ENCODE measurements at places on chromosomes 3 and 15. TPM values are rescaled to one million over a fixed set of nuclear protein-coding genes. Genes with fewer than 3 reads are reported as not detected.

STOML1 gene
- 28.1 TPM for total RNA-seq

GOLGA6A gene
- not detected for total RNA-seq

ZNF80 gene
- total RNA-seq = 0.06 TPM

RBSN gene
- total RNA-seq = 18.7 TPM

ERICH6 gene
- 0.38 TPM for total RNA-seq

TPRG1 gene
- 0.19 TPM for total RNA-seq

GABRA5 gene
- total RNA-seq = not detected

IL5RA gene
- total RNA-seq = not detected

BHLHE40 gene
- 21.0 TPM for total RNA-seq

CHRM5 gene
- total RNA-seq = 0.06 TPM

PRR20G gene
- not detected for total RNA-seq

CHDH gene
- under 0.01 TPM for total RNA-seq

SI gene
- not detected for total RNA-seq

AGTR1 gene
- 5.1 TPM for total RNA-seq

NEK10 gene
- 5.7 TPM for total RNA-seq

SST gene
- not detected for total RNA-seq

PIGZ gene
- 2.4 TPM for total RNA-seq

GP5 gene
- total RNA-seq = 0.06 TPM

PLSCR5 gene
- total RNA-seq = not detected

SLC51B gene
- total RNA-seq = not detected

TEX55 gene
- total RNA-seq = not detected

ARHGEF26 gene
- total RNA-seq = 1.8 TPM

ACTR8 gene
- 38.5 TPM for total RNA-seq

LMCD1 gene
- total RNA-seq = 31.2 TPM

SNTN gene
- not detected for total RNA-seq

CNTN6 gene
- not detected for total RNA-seq

VPS33B gene
- total RNA-seq = 7.2 TPM

WDR72 gene
- total RNA-seq = not detected
